ENCODE measurements at places on chromosomes 12 and 14.

DNA sequence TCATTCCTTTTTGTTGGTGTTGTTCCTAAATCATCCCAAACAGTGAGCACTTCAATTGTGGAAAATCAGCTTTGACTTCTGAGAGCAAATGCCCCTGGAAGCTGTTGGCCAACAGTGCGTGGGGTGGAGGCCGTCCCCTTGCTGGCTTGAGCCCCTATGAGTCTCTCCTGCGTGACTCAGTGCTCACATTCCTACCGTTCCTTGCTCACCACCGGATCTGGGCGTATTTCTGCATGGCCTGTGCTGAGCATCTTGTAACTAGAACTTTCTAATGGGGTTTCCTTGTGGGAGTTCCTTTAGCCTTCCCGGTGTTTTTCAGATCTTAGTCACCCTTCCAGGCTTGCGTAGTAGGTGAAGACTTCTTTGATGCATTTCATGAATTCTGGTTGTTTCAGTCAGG, 14.7 kb downstream of the SERPINA1 start:
- no peak overlapping the region for H3K27ac ChIP-seq
- peaks cover 1% of the 10 kb centered on the region for H3K4me1 ChIP-seq
- no peaks in the 10 kb centered on the region for H3K36me3 ChIP-seq
- no peak for DNase-seq
- no peak overlapping the region for H3K4me3 ChIP-seq

- peaks cover 20% of the 10 kb centered on the region for H3K4me1 ChIP-seq
- DNase-seq, result no peak
- H3K27ac ChIP-seq, result no peak overlapping the region
- H3K4me3 ChIP-seq, result peak overlapping the region; percentile 9
- no peaks in the 10 kb centered on the region for H3K36me3 ChIP-seq
These were observed 153.6 kb downstream of the PTCSC3 start for GRCh38 chr14:36022765-36023410.

GRCh38 chr14:56180754-56181542, 62.7 kb downstream of the PELI2 start:
- no peak overlapping the region for H3K27ac ChIP-seq
- H3K36me3 ChIP-seq, result no peaks in the 10 kb centered on the region
- no peak overlapping the region for H3K4me3 ChIP-seq
- peaks cover 2% of the 10 kb centered on the region for H3K4me1 ChIP-seq

GRCh38 chr12:54936736-54937135, 47.8 kb downstream of the TESPA1 start:
- H3K36me3 ChIP-seq, result peaks cover 14% of the 10 kb centered on the region
- peak overlapping the region; percentile 96 for H3K27ac ChIP-seq
- DNase-seq, result no peak
- no peaks in the 10 kb centered on the region for H3K27me3 ChIP-seq
- H3K4me3 ChIP-seq, result no peak overlapping the region

- no peaks in the 10 kb centered on the region for H3K36me3 ChIP-seq
- no peak overlapping the region for H3K4me3 ChIP-seq
- no peak overlapping the region for H3K27ac ChIP-seq
These were observed 216.7 kb downstream of the NUAK1 start for GRCh38 chr12:105921872-105922669.

DNA sequence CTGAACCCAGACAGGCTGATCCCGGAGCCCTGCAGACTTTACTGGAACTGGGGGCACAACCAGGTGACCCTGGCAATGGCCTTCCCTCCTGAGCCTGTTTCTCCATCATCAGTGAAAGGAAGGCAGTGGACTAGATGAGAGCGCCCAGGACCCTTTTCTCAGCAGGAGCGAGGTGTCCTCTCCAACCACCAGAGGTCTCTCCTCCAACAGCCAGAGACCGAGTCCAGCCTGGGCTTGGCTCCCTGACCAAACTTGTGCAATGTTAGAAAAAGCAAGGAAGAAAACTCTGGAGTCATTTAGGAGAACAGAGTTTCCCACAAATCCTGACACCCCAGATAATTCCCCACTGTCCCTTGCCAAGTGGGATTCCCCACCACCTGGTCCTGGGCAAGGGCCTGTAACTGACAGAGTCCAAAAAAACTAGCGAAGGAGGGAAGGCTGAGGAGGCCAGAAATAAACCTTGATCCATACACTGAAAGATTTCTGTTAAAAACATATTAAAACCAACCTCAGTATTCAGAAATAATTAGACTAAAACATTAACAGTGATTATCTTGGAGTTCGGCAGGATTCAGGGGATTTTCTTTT, 9.0 kb downstream of the RPS6KL1 start:
- H3K4me3 ChIP-seq, result no peak overlapping the region
- H3K27me3 ChIP-seq, result no peaks in the 10 kb centered on the region
- no peaks in the 10 kb centered on the region for H3K36me3 ChIP-seq
- no peak overlapping the region for H3K27ac ChIP-seq

- H3K36me3 ChIP-seq, result no peaks in the 10 kb centered on the region
- peaks cover 40% of the 10 kb centered on the region for H3K27me3 ChIP-seq
- H3K27ac ChIP-seq, result no peak overlapping the region
- H3K4me1 ChIP-seq, result peaks cover 8% of the 10 kb centered on the region
- no peak overlapping the region for H3K4me3 ChIP-seq
These were observed 230.2 kb downstream of the VRK1 start for GRCh38 chr14:97027256-97027999.

- peaks cover 18% of the 10 kb centered on the region for H3K4me1 ChIP-seq
- H3K4me3 ChIP-seq, result no peak overlapping the region
- no peaks in the 10 kb centered on the region for H3K27me3 ChIP-seq
- no peak overlapping the region for H3K27ac ChIP-seq
- DNase-seq, result no peak
These were observed 22.8 kb downstream of the TPCN1 start for GRCh38 chr12:113244047-113244460.

GRCh38 chr14:95516554-95517181, at the start of gene SYNE3:
SYNE3 (minus strand) TSS chr14:95516650; CDS start chr14:95475821, 40,829 bp downstream.
- H3K4me1 ChIP-seq, result peaks cover 64% of the 10 kb centered on the region
- peak; percentile 80 for DNase-seq
- H3K36me3 ChIP-seq, result peaks cover 2% of the 10 kb centered on the region
- H3K27ac ChIP-seq, result peak within 1 kb of the TSS; percentile 65

DNA sequence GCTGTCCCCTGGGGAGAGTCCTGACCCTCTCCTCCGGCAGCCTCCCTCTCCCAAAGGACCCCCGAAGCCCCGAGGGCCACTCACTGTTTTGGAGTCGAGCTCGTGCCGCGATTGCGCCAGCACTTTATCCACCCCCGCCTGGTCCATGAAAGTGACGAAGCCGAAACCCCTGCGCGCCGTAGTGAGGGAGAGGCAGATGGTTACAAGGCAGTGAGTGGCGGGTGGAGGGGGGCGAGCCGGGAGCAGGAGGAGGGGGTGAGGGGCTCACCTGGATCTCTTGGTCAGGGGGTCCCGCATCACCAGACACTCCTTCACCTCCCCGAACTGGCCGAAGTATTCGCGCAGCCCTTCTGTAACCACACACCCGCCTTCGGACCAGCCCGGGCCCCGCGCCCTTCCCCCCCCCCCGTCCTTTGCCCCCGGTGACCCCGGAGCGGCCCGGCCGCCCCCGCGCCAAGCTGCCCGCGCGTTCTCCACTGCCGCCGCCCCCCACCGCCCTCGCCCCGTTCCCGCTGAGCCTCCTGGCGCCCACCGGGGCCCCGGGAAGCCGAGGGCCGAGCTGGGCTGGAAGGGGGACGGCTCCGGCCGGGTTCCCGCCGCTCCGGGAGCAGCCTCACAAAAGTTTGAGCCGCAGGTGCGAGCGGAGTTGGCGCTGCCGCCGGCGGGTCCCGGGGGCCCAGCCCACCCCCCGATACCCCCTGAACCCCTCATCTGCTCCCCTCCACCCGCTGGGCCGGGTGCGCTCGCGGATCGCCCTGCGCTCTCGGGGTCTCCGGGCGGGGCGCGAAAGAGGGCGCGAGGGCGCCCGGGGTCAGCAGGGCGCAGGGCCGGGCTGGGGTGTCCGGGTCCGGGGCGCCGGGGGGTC, 808 bp downstream of the MSI1 start:
- no peak overlapping the region for H3K27ac ChIP-seq
- peaks cover 1% of the 10 kb centered on the region for H3K36me3 ChIP-seq

DNA sequence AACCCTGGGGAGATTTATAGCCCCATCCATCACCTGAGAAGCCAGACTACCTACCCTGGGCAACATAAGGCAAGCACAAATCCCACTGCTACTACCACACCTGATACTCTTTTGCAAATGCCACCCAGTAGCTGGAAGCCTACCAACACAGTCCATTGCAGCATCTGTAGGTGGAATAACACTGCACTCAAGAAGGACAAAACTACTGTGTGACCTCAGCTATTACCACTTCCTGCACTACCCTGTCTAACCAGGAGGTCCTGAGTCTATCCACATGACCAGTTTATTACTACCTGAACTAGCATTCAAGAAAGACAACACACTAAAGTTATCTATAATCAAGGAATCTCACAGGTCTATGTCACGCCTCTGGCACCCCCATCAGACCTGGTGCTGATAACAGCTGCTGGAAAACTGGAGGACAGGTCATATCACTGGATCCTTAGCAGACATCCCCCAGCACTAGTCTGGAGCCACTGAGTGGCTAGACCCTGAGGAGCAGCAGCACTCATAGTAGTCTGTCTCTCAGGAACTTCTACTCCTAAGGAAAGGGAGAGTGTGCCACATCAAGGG, 2.9 kb upstream of the CLEC1A start:
- peaks cover 2% of the 10 kb centered on the region for H3K36me3 ChIP-seq
- DNase-seq, result no peak
- peaks cover 10% of the 10 kb centered on the region for H3K27me3 ChIP-seq
- no peak overlapping the region for H3K4me3 ChIP-seq

DNA sequence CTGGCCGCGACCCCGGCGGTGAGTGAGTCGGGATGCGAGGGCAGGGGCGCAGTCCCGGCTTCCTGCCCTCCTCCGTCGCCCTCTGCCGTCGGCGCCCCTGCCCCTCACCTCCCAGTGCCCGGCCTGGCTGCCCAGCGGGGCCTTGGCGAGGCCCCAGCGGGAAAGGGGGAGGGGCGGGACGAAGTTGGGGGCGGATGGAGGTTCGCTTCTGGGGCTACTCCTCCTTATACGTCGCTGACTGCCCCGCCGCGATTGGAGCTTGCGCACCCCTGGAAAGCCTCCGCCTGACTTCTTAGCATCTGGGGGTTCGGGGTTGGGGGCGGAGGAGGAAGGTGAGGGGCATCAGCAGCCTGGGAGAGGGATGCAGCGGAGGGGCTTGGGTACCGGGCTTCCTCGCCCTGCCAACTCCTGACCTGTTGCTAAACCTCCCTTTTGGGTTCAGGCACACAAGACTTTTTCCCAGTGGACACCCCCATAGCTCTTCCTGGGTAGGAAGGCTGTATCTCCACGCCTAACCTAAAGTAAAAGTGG, 406 bp downstream of the TMEM263 start:
- peak overlapping the region; percentile 99 for H3K4me3 ChIP-seq
- peak; percentile 62 for DNase-seq
- H3K36me3 ChIP-seq, result peaks cover 1% of the 10 kb centered on the region
- peaks cover 33% of the 10 kb centered on the region for H3K4me1 ChIP-seq
- H3K27me3 ChIP-seq, result no peaks in the 10 kb centered on the region

DNA sequence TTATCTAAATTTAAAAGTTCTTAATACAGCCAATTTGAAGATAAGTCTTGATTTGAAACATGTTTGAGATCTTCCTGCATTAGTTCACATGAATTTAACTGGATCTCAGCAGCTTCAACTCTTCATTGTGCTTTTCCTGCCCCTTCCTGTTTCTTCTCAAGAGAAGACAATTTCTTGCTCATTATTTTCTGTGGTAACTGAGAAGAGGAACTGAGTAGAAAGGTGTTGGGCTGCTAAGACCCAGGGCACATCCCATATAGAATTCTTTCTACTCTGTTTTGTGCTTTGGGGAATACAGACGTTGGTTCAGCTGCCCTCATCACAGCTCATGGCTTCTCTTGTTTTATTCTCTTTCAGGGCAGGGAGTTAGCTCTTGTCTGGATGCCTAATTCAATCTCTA, 110.2 kb downstream of the SNAPC1 start:
- H3K27me3 ChIP-seq, result peaks cover 32% of the 10 kb centered on the region
- H3K4me3 ChIP-seq, result no peak overlapping the region

DNA sequence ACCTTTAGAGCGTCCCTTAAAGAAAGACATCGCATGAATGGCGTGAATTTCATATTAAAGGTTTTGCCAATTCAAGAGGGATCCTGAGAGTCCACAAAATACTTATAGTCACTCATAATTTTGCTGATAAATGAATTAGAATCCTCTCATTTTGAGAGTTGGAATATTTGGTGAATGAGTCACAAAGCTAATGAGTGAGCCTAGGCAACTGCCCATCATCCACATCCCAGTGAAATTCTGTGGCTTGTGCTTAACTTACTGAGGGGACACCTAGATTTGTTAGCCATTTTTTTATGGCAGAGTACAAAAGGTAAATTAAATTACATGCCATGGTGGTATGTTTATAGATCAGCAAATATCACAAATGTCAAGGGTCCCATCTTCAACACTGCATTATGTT, 12.7 kb upstream of the NOXRED1 start:
- H3K27me3 ChIP-seq, result no peaks in the 10 kb centered on the region
- peaks cover 3% of the 10 kb centered on the region for H3K36me3 ChIP-seq
- no peak for DNase-seq
- no peak overlapping the region for H3K27ac ChIP-seq
- no peak overlapping the region for H3K4me3 ChIP-seq

DNA sequence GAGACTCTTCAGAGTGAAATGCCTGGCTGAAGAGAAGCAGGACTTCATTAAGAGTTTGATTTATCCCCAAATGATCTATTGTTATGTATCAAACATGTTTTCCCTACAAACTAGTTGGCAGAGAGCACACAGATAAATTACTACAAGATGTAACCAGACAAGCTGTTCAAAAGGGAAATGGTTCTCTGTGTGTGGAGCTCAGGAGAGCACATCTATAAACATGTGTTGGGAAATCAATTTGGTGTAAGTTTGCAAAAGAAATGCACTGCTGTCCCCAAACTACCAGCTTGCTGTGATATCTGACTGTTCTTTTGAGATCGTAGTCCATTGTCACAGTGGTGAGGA, 159.2 kb downstream of the PAH start:
- DNase-seq, result no peak
- no peaks in the 10 kb centered on the region for H3K4me1 ChIP-seq
- H3K36me3 ChIP-seq, result no peaks in the 10 kb centered on the region
- no peak overlapping the region for H3K4me3 ChIP-seq
- H3K27ac ChIP-seq, result no peak overlapping the region
- no peaks in the 10 kb centered on the region for H3K27me3 ChIP-seq

DNA sequence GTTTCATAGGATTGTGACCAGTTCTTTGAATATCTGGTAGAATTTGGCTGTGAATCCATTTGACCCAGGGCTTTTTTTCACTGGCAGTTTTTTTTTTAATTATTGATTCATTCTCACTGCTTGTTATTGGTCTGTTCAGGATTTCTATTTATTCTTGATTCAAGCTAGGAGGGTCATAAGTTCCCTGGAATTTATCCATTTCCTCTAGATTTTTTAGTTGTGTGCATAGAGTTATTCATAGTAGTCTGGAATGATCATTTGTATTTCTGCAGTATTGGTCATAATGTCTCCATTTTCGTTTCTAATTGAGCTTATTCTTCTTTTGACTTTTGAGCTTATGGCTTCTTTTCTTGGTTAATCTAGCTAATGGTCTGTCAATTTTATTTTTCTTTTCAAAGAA, 291.6 kb downstream of the AKAP6 start:
- no peaks in the 10 kb centered on the region for H3K4me1 ChIP-seq
- H3K27ac ChIP-seq, result no peak overlapping the region
- no peaks in the 10 kb centered on the region for H3K27me3 ChIP-seq
- no peak for DNase-seq
- H3K36me3 ChIP-seq, result no peaks in the 10 kb centered on the region

- no peak overlapping the region for H3K4me3 ChIP-seq
- DNase-seq, result no peak
- H3K4me1 ChIP-seq, result no peaks in the 10 kb centered on the region
- H3K27ac ChIP-seq, result no peak overlapping the region
- H3K27me3 ChIP-seq, result no peaks in the 10 kb centered on the region
- H3K36me3 ChIP-seq, result no peaks in the 10 kb centered on the region
These were observed 70.6 kb upstream of the MYF6 start for GRCh38 chr12:80636832-80637231.

- DNase-seq, result no peak
- H3K4me3 ChIP-seq, result no peak overlapping the region
- no peak overlapping the region for H3K27ac ChIP-seq
- no peaks in the 10 kb centered on the region for H3K36me3 ChIP-seq
- H3K27me3 ChIP-seq, result peaks cover 35% of the 10 kb centered on the region
These were observed 62.1 kb upstream of the ESRRB start for GRCh38 chr14:76313852-76314251.

Data from activated T-cell treated with anti-CD3 and anti-CD28 coated beads, Interleukin-2, amount 50 U/mL, for 72 hours (primary cell).